ENCODE measurements at places on chromosomes 7 and 10.

GRCh38 chr10:35367982-35368381, 31.7 kb downstream of the CCNY start:
- DNase-seq: no peak

DNA sequence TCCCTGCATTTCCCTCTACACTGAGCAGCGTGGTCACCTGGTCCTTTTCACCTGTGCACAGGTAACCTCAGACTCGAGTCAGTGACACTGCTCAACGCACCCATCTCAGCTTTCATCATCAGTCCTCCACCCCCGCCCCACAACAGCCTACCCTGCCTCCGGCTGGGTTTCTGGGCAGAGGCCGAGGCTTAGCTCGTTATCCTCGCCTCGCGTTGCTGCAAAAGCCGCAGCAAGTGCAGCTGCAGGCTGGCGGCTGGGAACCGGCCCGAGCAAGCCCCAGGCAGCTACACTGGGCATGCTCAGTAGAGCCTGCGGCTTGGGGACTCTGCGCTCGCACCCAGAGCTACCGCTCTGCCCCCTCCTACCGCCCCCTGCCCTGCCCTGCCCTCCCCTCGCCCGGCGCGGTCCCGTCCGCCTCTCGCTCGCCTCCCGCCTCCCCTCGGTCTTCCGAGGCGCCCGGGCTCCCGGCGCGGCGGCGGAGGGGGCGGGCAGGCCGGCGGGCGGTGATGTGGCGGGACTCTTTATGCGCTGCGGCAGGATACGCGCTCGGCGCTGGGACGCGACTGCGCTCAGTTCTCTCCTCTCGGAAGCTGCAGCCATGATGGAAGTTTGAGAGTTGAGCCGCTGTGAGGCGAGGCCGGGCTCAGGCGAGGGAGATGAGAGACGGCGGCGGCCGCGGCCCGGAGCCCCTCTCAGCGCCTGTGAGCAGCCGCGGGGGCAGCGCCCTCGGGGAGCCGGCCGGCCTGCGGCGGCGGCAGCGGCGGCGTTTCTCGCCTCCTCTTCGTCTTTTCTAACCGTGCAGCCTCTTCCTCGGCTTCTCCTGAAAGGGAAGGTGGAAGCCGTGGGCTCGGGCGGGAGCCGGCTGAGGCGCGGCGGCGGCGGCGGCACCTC, at the start of the genes KLLN and PTEN:
TSS of gene KLLN (minus strand) at position 481 of the 891 bp plus-strand sequence. CDS start 1,046 bp downstream, outside the sequence.
TSS of gene PTEN (plus strand) at position 573 of the 891 bp plus-strand sequence. CDS start 845 bp downstream, outside the sequence.
- peak; percentile 86 for DNase-seq

GRCh38 chr7:95546647-95547046, 49.7 kb downstream of the PDK4 start:
- DNase-seq: no peak

- no peak for DNase-seq
These were observed 25.7 kb downstream of the FOXL3 start for GRCh38 chr7:315516-316265.

DNA sequence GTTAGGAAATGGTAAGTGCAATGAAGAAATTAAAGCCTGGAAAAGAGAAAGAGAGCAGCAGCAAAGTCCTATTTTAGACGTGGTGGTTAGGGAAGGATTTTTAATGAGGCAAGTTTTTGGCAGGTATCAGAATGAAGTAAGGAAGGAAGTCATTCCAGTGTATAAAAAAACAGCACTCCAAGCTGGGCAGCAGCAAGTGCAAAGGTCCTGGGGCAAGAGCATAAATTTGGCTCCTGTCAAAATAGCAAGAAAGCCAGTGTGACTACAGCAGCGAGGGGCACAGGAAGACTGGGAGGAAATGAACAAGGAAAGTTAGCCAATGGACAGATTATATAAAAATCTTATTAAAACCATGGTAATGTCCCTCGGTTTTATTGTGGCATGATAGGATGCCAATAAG, 90.2 kb downstream of the PPP1R3A start:
- no peak for DNase-seq

- no peak for DNase-seq
These were observed 3.1 kb upstream of the ASIC3 start for GRCh38 chr7:151045262-151045661.

DNA sequence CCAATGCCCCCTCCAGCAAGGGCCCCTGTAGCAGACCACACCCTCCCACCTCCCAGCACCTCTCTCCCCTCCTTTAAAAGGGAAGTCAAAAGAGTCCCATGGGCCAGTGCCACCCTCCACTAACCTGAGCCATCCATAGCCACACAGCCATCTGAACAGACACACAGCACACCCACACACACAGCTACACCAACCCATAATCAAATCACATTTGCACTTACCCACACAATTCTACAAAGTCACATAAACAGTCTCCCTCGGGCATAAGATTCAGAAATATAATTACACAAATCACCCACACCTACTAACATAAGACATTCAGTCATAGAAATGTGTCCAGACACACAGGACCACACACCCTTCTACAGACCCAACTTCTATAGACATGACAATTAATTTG, 96.3 kb downstream of the HIF1AN start:
- DNase-seq: no peak

DNA sequence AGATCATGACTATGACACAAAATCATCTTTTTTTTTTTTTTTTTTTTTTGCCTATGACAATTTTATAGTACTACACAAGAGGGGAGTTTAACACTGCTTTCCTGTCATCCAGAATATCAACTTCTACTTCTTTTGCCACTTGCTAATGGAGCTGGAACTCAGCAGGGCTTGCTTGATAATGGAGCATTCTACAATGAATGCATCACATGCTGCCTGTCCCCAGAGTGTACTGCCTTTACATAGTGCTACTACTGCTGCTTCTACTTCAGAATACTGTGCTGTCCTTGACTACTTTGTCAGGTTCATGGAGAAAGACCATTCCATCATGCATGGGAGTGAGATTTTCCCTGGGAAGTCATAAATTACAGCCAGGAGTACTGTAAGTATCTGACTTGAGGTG, 338.6 kb upstream of the SEMA3A start:
- no peak for DNase-seq

GRCh38 chr10:63699785-63700613, 178.8 kb downstream of the REEP3 start:
- DNase-seq: peak; percentile 47

- no peak for DNase-seq
These were observed 237.3 kb downstream of the MAD1L1 start for GRCh38 chr7:1995426-1995825.
